ENCODE measurements at places on chromosomes 6 and 20. TPM values are rescaled to one million over a fixed set of nuclear protein-coding genes. Genes with fewer than 3 reads are reported as not detected.

Gene DNAH8
- not detected for total RNA-seq

Gene SLC44A4
- 10.5 TPM for total RNA-seq

Gene HSD17B8
- total RNA-seq, result 76.4 TPM

Gene PRDM1
- total RNA-seq, result 5.3 TPM

Measured in bronchial epithelial cell (primary cell).